ENCODE measurements at places on chromosomes 4 and X. TPM values are rescaled to one million over a fixed set of nuclear protein-coding genes. Genes with fewer than 3 reads are reported as not detected.

ZIC3 gene
- total RNA-seq: 0.02 TPM

CYBB gene
- 0.02 TPM for total RNA-seq

NDST3 gene
- total RNA-seq: 1.3 TPM

PNMA6A gene
- 0.29 TPM for total RNA-seq

PROM1 gene
- total RNA-seq: not detected

PRPS2 gene
- total RNA-seq: 91.0 TPM

TEX11 gene
- not detected for total RNA-seq

RTL5 gene
- total RNA-seq: 0.90 TPM

ASMT gene
- not detected for total RNA-seq

All from H4 (cell line).